Cerebellum (tissue), 4 donors: ENCODE measurements at places on chromosomes 3 and 15. TPM values are rescaled to one million over a fixed set of nuclear protein-coding genes. Genes with fewer than 3 reads are reported as not detected.

DNA sequence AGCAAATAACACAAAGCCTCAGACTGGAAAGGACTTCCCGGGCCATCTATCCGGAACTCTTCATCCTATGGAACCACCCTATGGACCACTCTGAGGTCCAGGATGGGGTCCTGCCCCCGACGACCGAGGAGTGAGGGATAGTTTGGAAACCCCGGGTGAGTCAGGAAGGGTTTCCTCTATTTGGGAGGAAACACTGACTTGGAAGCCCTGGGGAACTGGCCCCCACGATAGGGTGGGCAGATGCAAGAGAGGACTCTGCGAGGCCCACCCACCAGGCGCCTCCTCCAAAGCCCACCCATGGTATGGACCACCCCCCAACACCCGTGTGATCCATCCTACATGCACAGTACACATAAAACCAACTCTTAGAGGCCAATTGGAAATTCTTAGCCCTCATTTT, 69.4 kb downstream of the CPN2 start:
- no peak for DNase-seq

DNA sequence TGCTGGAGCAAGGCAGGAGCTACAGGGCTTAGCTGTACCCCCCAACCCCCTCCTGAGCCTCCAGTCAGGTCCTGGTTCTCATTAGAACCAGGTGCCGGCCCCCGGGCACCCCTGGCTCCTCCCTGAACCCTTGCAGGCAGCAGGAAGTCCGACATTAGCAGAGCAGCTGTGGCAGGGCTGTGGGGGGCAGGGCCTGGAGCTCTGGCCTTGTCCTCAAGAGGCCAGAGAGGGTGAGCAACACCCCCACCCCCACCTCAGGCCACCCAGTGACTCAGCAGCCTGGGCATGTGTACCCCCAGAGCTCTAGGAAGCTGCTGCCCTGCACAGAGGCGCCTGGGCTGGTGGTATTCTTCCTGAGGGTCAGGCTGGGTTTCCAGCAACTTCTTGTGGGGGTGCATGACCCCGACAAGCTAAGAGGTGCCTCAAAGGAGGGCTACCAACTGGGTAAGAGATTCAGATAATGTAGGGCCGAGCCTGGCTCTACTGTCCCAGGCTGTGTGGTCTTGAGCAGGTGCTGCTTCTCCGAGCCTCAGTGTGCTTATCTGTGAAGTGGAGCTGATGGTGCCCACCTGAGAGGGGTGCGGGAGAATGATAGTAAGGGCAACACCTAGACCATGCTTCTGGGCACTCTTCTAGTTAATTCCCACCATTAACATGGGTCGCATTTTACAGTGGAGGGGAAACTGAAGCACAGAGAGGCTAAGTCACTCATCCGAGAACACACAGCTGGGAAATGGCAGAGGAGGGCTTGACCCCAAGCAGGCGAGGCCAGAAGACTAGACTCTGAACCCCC, 16.0 kb downstream of the H1-8 start:
- DNase-seq, result no peak

- DNase-seq, result no peak
Observed at GRCh38 chr15:35098737-35099136, 13.6 kb upstream of the NANOGP8 start.

DNA sequence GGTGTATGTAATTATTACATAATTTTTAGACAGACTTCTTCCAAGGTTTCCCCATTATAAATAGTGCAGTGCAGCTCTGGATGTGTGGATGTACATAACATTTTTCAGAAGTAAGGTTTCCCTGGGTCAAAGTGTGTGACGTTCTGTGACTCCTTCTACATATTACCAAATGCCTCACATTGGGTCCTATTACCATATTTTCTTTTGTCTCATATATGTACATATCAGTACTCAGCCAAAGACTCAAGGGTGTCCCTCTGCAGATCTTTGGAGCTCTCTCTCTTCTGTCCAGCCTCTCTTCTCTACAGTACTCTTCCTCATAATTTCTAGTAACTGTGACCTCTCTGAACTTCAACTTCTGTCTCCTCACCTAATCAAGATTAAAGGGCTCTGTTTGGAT, 31.3 kb upstream of the PEX5L start:
- no peak for DNase-seq

- DNase-seq, result no peak
Observed at GRCh38 chr3:195882002-195882441, 26.3 kb downstream of the TNK2 start.

GRCh38 chr3:184160456-184160855, 5.3 kb downstream of the DVL3 start:
- DNase-seq, result no peak

- DNase-seq, result no peak
Observed at GRCh38 chr3:124792341-124793040, 62.2 kb downstream of the UMPS start.

DNA sequence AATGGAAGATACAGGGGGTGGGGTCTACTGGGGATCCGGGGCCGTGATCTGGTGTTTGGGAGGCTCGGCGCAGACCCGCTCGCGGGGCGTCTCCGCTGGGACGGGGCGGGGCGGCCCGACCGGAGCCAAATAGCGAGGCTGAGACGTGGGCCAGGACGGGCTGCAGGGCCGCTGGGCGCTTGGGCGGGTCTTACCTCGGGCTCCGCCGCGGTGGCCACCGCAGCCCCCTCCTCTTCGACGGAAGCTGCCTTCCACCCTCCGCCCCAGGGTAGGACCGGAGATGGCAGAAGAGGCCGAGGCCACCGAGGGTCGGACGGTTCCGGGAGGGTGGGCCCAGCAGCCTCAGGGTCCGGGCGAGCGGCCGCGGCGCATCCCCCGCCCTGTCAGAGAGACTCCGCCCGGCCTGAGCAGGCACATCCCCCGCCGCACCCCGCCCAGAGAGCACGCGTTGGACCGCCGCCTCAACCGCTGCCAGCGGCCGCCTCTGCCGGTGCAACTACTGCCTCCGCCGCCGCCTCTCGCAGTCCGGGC, 399 bp downstream of the MYO9A start:
- peak; percentile 33 for DNase-seq

DNA sequence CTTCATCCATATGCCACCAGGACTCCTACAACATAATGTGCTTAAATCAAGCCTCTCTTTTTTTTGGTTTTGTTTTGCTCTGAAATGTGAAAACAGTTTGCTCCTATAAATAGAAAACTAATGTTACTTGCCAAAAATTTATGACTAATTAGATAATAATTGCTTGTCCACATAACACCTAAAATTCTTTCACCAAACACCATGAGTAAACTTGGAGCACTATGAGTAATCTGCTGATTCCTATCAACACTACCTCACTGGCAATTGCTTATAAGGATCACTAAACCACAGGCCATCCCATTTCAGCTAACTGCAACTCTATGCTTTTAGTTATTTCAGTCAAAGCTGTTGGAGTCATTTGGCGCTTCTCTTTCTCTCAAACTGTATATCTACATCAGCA, 252.7 kb downstream of the EPHA3 start:
- DNase-seq, result no peak

- DNase-seq, result no peak
Observed at GRCh38 chr3:3443482-3443881, 264.0 kb upstream of the CRBN start.

CILP gene
- 0.27 TPM for total RNA-seq

RHCG gene
- total RNA-seq, result 1.3 TPM

STARD5 gene
- total RNA-seq, result 7.8 TPM

VWA5B2 gene
- total RNA-seq, result 6.6 TPM

CPB1 gene
- total RNA-seq, result not detected
